ENCODE measurements at places on chromosomes 1 and 21.
A peak's percentile ranks its signal among the peaks of the same experiment; 100 is the strongest.

- no peak for DNase-seq
- H3K4me3 ChIP-seq: no peak overlapping the region
- H3K27ac ChIP-seq: no peak overlapping the region
- no peaks in the 10 kb centered on the region for H3K27me3 ChIP-seq
These were observed 66.9 kb downstream of the CDC7 start for GRCh38 chr1:91567583-91567982.

- H3K36me3 ChIP-seq: no peaks in the 10 kb centered on the region
- H3K4me3 ChIP-seq: no peak overlapping the region
- peaks cover 15% of the 10 kb centered on the region for H3K27me3 ChIP-seq
- DNase-seq: no peak
- no peaks in the 10 kb centered on the region for H3K4me1 ChIP-seq
These were observed 233.9 kb downstream of the PTPRU start for GRCh38 chr1:29470087-29470787.

DNA sequence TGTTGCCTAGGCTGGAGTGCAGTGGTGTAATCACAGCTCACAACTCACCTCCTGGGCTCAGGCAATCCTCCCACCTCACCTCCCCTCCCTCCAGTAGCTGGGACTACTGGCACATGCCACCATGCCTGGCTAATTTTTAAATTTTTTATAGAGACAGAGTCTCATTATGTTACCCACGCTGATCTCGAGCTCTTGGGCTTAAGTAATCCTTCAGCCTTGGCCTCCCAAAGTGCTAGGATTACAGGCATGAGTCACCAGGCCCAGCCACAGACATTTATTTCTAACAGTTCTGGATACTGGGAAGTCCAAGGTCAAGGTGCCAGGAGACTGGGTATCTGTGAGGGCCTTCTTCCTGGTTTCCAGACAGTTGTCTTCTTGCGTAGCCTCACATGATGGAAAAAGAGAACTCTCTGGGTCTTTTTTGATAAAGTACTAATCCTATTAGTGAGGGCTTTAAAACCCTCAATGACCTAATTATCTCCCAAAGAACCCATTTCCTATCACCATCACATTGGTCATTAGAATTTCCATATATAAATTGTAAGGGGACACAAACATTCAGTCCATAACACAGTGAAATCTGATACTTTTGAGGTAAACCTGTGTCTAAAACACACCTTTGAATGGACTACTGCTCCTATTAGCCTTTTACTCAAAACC lies 67.9 kb downstream of the PHACTR4 start:
- peaks cover 16% of the 10 kb centered on the region for H3K4me1 ChIP-seq
- peaks cover 4% of the 10 kb centered on the region for H3K36me3 ChIP-seq
- H3K27ac ChIP-seq: peak overlapping the region; percentile 82
- DNase-seq: no peak

DNA sequence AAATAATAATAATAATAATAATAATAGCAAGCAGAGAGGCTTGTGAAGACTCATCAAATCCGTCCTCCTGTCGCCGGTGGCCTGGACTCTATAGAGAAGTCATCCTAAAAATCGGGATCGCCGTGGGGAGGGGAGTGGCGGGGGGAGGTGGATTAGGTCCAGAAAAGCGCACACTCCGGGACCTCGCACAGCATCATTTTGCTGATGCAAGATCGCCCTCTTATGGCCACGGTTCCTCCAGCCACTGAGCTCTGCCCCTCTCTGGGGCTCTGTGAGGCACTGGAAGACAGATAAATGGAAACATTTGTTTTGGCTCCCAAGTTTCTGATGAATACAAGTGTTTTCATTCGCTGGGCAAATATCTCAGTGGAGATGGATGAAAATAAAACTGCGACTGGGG lies 612.0 kb downstream of the MATN1 start:
- DNase-seq: no peak
- H3K4me1 ChIP-seq: no peaks in the 10 kb centered on the region
- H3K4me3 ChIP-seq: no peak overlapping the region
- no peak overlapping the region for H3K27ac ChIP-seq
- no peaks in the 10 kb centered on the region for H3K36me3 ChIP-seq

DNA sequence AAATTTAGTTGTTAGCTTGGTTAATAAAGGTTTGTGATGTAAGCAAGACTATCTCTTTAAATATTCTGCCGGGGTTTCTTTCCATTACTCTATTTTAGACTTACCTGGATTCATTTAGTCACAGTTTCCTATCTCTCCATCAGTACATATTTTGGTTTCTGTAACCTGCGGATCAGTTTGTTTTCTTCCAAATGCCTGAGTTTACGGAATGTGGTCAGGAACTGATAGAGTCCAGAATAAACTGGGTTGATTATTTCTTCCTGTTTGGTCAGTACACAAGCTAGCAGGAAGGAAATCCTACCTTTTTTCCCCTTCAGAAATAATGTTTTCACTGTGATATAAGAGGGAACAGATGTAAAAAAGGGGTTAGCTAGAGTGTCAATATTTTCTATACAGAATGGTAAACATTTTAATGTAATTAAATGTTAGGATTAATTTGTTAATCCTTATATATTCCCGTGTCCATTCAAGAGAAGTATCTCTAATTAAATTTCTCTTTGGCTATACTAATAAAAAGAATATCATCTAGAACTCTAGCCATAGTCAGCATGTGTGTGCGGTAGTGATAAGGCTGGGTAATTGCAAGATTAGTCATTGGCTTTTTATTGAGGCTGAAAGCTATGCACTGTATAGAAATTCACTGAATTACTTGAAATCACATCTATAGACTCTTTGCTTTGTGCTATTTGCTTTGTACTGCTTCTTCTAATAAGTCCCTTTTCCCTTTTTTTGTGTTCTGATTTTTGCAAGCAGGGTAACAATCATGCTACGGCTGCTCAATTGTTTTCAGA lies 144.7 kb upstream of the ADGRL4 start:
- H3K36me3 ChIP-seq: no peaks in the 10 kb centered on the region
- H3K27ac ChIP-seq: no peak overlapping the region
- no peak for DNase-seq
- H3K27me3 ChIP-seq: no peaks in the 10 kb centered on the region

GRCh38 chr1:11143907-11144306 lies 44.2 kb upstream of the EXOSC10 start:
- peak overlapping the region; percentile 7 for H3K27ac ChIP-seq
- peaks cover 79% of the 10 kb centered on the region for H3K36me3 ChIP-seq
- DNase-seq: no peak
- H3K4me1 ChIP-seq: peaks cover 6% of the 10 kb centered on the region
- no peak overlapping the region for H3K4me3 ChIP-seq

DNA sequence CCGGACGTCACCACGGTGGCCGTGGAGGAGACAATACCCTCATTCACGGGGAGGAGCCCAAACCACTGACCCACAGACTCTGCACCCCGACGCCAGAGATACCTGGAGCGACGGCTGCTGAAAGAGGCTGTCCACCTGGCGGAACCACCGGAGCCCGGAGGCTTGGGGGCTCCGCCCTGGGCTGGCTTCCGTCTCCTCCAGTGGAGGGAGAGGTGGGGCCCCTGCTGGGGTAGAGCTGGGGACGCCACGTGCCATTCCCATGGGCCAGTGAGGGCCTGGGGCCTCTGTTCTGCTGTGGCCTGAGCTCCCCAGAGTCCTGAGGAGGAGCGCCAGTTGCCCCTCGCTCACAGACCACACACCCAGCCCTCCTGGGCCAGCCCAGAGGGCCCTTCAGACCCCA lies 7.0 kb downstream of the TNFRSF14 start:
- H3K4me1 ChIP-seq: peaks cover 14% of the 10 kb centered on the region
- no peak for DNase-seq
- H3K27me3 ChIP-seq: no peaks in the 10 kb centered on the region
- no peak overlapping the region for H3K27ac ChIP-seq
- H3K36me3 ChIP-seq: peaks cover 58% of the 10 kb centered on the region

DNA sequence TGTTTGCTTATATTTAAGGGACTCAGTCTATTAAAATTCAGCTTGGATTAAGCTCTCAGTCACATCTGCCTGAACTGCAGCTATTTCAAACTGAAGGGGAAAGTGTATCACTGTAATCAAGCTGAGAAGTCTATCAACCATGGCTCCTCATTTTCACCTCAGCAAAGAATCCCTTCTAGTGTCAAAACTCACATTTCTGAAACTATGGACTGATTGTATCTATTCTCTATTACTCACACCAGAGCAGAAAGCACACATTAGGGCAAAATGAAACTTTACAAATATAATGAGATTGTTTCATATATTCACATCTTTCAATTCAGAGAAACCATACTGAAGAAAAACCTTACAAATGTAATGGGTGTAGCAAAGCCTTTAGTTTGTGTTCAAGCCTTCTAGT lies 14.6 kb upstream of the C1orf146 start:
- H3K36me3 ChIP-seq: no peaks in the 10 kb centered on the region
- H3K27ac ChIP-seq: no peak overlapping the region
- no peak overlapping the region for H3K4me3 ChIP-seq
- DNase-seq: no peak
- no peaks in the 10 kb centered on the region for H3K4me1 ChIP-seq
